ENCODE measurements at places on chromosomes 3 and 15.

GRCh38 chr3:42164656-42165055 is 73.5 kb downstream of the TRAK1 start:
- no peak for DNase-seq

DNA sequence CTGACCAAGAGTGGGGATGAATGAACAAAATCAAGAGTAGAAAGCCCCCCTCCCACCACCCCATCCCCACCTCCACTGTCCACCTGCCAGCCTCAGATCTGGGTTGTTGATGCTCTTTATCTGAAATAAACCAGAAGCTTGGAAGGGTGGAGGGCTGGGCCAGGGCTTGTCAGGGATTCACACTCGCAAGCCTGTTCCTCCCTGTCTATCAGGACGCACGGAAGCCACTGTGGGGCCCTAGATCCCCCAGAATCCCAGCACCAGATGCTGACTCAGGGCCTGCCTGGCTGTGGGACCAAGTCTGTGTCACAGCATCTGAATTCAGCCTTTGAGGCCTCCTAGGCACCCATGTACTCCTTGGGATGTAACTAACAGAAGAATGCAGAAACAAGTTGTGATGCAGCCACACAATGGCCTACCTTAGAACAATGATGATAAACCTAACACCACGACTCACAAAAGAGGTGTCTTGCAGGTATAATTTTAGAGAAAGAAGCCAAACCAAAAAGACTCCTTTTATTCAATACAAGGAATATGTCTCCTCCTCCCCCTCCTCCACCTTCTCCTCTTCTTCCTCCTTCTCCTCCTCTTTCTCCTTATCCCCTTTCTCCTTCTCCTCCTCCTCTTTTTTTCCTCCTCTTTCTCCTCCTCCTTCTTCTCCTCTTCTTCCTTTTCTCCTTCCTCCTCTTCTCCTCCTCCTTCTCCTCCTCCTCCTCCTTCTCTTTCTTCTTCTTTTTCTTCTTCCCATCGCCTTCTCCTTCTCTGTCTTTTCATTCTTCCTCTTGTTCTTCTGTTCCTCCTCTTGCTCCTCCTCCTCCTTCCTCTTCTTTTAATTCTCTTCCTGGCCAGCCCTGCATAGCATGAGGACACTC is 234.7 kb downstream of the PLCL2 start:
- no peak for DNase-seq

- DNase-seq = no peak
Observed at GRCh38 chr3:17301271-17301670, 416.5 kb downstream of the PLCL2 start.

DNA sequence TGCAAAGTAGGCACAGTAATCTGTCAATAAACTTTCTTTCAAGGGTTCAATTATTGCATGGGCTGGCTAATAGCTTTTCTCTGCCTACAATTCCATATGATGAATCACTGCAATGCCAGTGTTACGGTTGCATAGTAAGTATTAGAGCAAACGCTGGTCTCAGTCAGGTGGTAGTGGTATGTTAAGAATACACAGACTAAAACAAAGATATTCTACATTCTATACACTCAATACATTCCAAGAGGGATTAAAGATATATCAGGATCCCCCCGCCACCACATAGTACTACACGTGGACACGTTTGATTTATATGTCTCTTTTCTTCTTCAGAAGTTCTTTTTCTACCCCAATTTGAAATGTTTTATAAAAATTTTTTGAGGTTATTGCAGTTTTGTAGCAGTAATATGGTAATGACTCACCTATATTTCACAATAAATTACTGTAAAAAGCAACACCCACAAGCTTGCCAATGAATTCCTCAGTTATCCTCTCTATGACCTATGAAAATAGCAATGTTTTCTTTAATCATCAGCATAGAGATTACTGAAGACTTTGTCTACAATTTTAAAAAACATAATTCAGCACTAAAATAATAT is 68.2 kb downstream of the CD200R1L start:
- peak; percentile 49 for DNase-seq

GRCh38 chr3:58034738-58035523 is 26.7 kb downstream of the FLNB start:
- DNase-seq = no peak

DNA sequence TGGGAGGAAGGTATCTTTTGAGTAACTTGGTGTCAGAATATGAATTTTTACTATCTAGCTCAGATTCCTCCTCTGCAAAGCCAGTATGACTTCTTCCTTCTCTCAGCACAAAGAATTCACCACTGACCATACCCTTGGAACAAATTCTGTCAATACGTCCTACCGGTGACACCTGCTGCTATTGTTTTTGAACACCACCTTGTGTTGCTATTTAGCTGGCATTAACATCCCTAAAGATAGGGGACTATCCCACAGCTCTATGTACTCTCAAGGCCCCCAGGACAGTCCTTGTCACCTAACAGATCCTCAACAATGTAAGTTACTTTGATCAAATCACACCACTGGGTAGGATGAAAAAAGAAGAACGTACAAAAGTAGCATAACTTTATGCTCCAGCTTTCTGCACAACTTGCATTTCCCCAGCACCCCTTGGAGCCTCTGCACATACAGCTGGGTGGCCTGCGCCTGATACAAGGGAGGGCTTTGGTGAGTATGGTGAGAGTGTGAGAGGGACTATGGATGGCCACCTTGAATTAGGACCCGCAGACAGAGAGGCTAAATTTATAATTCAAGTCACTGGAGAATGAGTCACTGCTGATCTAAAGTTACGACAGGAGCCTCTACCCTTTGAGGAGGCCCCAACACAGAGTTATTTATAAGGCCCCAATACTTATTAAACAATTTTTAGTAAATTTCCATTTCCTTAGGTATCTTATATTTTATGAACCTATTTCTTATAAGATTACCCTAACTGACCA is 2.3 kb upstream of the COLQ start:
- no peak for DNase-seq

DNA sequence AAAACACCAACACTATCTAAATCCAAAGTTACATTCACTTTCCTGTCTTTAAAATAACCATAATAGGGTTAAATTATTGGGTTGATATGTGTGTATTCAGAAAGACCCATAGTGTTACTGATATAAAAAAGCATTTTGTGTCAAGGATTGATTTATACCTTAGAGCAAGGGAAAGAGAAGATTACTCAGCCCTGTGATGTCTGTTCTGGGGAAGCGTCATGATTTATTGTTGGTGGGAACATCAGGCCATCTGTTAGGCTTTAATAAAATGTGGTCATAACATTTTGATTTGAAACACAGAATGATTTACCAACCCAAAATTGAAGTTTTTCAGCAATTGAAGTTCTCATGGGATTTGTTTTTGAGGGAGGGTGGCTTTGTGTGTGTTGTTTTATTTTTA is 33.2 kb downstream of the SIDT1 start:
- no peak for DNase-seq

- no peak for DNase-seq
Observed at GRCh38 chr3:76267851-76268380, 482.6 kb upstream of the ZNF717 start.

DNA sequence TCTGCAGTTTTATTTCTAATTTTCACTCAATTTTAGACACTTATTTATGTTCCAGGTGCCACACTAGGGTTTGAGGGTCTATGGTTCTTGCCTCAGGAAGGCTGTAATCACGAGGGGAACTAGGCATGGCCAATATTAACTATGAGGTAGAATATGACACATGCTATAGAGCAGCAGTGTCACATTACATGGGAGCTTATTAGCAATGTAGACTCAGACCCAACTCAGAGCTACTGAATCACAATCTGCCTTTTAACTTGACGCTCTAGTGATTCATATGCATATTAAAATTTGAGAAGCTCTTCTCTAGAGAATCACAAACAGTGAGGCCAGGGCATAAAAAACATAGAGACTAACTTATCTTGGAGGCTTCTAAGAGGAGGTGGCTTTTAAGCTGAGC is 32.8 kb upstream of the MRPL3 start:
- no peak for DNase-seq

GRCh38 chr3:142857056-142857455 is 31.8 kb downstream of the PCOLCE2 start:
- peak; percentile 21 for DNase-seq

DNA sequence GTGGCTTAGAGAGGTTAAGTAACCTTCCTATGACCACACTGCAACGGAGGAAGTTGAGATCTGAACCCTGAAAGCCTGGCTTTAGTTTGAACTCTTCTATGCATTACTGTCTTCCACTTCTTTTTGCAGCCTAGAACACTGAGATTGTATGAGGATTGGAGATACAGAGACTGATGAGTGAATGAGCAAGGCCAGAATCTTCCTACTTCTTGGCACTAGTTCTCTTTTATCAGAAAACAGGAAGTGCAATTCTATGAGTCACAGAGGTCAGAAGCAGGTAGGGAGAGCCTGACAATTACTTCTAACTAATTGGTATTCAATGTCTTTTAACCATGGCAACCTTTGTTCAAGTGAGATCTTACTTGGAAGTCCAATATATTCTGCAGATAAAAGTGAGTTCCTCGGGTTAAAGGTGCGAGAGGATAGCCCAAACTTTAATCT is 219.0 kb downstream of the SHQ1 start:
- DNase-seq = peak; percentile 13

- DNase-seq = peak; percentile 19
Observed at GRCh38 chr3:123637131-123637530, 52.3 kb upstream of the HACD2 start.

GRCh38 chr3:149342413-149343380 is 9.3 kb upstream of the TM4SF18 start:
- peak; percentile 60 for DNase-seq

GRCh38 chr15:36221992-36222391 is 357.4 kb upstream of the CDIN1 start:
- no peak for DNase-seq

All from kidney glomerular epithelial cell (primary cell).